ENCODE measurements at places on chromosomes 2 and 18. TPM values are rescaled to one million over a fixed set of nuclear protein-coding genes. Genes with fewer than 3 reads are reported as not detected.

- peaks cover under 1% of the 10 kb centered on the region for H3K27me3 ChIP-seq
- no peak overlapping the region for H3K27ac ChIP-seq
- no peak overlapping the region for H3K4me3 ChIP-seq
- no peak for DNase-seq
- H3K36me3 ChIP-seq = no peaks in the 10 kb centered on the region
- no peaks in the 10 kb centered on the region for H3K4me1 ChIP-seq
Observed at GRCh38 chr2:42851186-42851585, 58.8 kb upstream of the HAAO start.

GRCh38 chr2:126850940-126851339 is 47.8 kb upstream of the TEX51 start:
- no peak overlapping the region for H3K4me3 ChIP-seq
- H3K27me3 ChIP-seq = peaks cover 33% of the 10 kb centered on the region
- H3K4me1 ChIP-seq = no peaks in the 10 kb centered on the region
- DNase-seq = no peak
- H3K36me3 ChIP-seq = no peaks in the 10 kb centered on the region

Gene UGT1A8
- total RNA-seq = not detected

DNA sequence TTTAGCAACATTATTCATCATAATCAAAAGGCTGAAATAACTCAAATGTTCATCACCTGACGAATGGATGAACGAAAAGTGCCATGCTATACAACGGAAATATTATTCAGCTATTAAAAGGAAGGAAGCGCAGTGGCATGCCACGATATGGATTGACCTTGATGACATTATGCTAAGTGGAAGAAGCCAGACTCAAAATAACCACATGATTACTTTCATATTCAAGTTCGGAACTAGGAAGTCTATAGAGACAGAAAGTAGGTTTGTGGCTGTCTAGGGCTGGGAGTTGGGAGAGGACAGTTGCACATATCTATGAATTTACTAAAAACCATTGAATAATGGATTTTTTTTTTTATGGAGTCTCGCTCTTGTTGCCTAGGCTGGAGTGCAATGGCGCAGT is 13.4 kb upstream of the PDIA6 start:
- peaks cover 91% of the 10 kb centered on the region for H3K27me3 ChIP-seq
- no peaks in the 10 kb centered on the region for H3K36me3 ChIP-seq
- H3K4me1 ChIP-seq = no peaks in the 10 kb centered on the region
- no peak overlapping the region for H3K27ac ChIP-seq

Gene ZCCHC2
- 43.5 TPM for total RNA-seq

GRCh38 chr2:11121099-11121822 is 34.0 kb upstream of the SLC66A3 start:
- no peak overlapping the region for H3K4me3 ChIP-seq
- H3K36me3 ChIP-seq = no peaks in the 10 kb centered on the region
- H3K27ac ChIP-seq = peak overlapping the region; percentile 36
- peaks cover 18% of the 10 kb centered on the region for H3K4me1 ChIP-seq

DNA sequence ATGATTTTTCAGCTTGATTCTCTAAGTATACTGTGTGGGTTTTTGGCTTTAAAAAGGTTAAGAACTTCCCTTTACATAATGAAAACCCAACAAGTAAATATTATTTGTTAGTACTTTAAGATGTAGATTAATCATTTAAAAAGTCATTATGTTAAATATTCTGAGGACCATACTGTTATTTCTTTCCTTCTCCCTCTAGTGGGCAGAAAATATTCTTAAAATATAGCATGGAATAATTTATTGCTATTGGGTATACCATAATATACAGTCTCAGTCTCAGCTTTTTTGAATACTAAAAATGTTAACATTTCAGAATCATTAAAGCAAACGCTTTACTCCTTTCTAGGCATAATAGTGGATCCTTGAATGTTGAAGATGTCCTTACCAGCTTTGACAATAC is 28.1 kb downstream of the CAMKMT start:
- H3K36me3 ChIP-seq = no peaks in the 10 kb centered on the region
- no peak overlapping the region for H3K4me3 ChIP-seq
- no peaks in the 10 kb centered on the region for H3K27me3 ChIP-seq
- no peak for DNase-seq

DNA sequence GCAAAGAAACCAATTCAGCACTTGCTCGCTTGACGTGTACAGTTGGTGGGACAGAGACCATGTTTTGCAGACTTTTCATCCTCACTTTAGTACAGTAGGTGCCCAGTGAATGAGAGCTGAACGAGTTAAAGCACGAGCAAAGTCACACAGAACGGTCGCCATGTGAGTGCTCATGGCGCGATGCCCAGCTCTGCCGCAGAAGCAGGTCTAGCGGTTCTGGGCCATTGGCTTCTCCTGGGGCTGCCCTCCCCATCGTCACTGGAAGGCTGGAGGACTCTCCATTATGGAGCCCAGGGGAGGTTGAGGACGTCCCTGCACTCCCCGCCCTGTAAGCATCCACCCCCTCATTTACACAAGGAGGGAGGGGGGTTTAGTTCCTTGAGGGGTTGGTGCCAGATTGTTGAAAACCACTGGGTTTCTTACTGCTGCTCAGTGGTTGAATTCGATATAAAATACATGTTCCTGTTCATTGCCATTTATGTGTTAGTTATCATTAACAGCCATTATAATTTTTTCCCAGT is 24.9 kb downstream of the PTGR3 start:
- DNase-seq = no peak
- peaks cover 6% of the 10 kb centered on the region for H3K36me3 ChIP-seq
- no peak overlapping the region for H3K4me3 ChIP-seq
- H3K4me1 ChIP-seq = peaks cover 32% of the 10 kb centered on the region

GRCh38 chr18:73118121-73118816 is 250.5 kb upstream of the NETO1 start:
- no peaks in the 10 kb centered on the region for H3K36me3 ChIP-seq
- no peak overlapping the region for H3K4me3 ChIP-seq
- no peak for DNase-seq
- H3K4me1 ChIP-seq = peaks cover 22% of the 10 kb centered on the region
- H3K27ac ChIP-seq = peak overlapping the region; percentile 63

DNA sequence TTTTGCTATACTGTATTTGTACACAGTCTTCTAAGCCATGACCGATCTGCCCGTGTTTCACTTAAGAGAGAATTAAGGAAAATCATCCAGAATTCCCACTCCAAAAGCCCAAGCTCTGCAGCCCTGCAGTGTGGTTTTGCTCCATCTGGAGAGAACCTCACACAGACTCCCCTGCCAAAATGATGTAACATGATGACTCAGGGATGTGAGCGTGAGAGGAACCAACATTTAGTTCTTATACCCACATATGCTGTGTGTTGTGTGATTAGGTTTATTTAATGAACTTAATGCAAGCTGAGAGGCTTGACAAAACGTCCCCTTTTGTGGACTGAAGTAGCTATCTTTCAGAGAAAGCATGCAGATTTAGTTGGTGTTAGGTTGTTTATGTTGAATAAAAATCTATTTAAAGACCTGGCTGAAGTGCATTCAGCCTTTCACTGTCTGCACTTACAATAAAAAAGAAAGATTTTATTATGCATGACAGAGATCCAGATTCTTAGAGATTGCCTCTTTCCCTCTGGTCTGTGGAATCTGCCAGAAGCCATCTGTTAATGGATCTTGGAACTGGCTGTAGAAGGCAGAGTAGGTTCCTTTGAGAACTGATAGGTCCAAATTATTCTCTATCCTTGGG is 6.3 kb downstream of the RAB12 start:
- no peak overlapping the region for H3K4me3 ChIP-seq
- H3K27ac ChIP-seq = no peak overlapping the region
- DNase-seq = no peak
- peaks cover 13% of the 10 kb centered on the region for H3K36me3 ChIP-seq

DNA sequence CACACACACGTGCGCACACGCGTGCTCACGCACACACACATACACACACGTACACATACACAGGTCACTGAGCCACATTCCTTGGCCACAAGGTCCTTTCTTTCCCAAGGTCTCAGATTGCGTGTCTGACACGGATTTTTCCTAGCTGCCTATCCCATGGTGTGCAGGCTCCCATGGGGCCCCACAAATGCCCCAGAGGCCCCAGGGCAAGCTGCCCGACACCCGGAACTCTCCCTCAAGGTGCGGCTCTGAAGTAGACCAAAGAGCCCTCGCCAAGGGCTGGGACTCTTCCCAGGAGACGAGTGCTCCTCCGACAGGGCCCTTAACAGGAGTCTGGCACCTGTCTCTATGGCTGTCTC is 46.7 kb downstream of the SDC1 start:
- no peak for DNase-seq
- no peaks in the 10 kb centered on the region for H3K36me3 ChIP-seq
- H3K27ac ChIP-seq = no peak overlapping the region
- H3K4me3 ChIP-seq = no peak overlapping the region
